Suprapubic skin (tissue), 4 donors: ENCODE measurements at places on chromosomes 2 and 18.

GRCh38 chr2:184681642-184682321, 83.5 kb downstream of the ZNF804A start:
- H3K36me3 ChIP-seq = no peaks in the 10 kb centered on the region
- no peak overlapping the region for H3K27ac ChIP-seq
- H3K4me1 ChIP-seq = no peaks in the 10 kb centered on the region
- no peak for DNase-seq

DNA sequence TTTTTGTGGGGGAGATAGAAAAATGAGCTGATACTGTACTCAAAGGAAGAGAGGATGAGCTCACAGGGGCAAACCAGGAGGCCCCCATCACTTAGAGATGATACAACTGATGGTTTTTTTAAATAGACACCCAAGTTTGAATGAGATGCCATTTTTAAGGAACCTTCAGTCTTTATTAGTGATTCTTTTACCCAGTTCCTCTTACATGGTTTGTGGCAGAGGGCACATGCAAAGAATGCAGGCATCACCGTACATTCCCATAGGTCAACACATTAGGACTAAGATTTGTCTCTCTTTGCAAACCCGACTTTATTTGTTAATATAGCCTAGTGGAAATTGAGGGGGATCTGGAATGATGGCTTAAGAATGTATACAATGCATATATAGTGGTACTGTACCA, 250.9 kb downstream of the ASXL3 start:
- no peaks in the 10 kb centered on the region for H3K4me1 ChIP-seq
- no peaks in the 10 kb centered on the region for H3K27me3 ChIP-seq
- DNase-seq = no peak
- H3K4me3 ChIP-seq = no peak overlapping the region
- no peaks in the 10 kb centered on the region for H3K36me3 ChIP-seq
- H3K27ac ChIP-seq = no peak overlapping the region

DNA sequence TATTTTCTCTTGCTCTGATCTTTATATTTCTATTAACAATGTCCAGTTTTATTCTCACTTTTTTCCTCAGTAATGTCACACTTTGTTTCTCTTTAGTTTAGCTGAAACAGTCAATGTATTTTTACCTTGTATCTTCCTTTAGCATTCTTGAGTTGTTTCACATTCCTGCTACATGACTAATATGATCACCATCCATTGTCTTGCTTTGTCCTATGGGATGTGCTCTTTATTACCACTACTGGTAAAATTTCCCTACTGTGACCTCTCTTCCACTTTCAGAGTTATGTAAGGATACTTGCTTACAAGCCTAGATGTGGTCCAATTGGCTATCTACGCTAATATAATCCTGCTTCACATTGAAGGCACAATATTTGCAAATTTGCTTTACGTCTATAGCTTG, 457.9 kb downstream of the PIK3C3 start:
- no peaks in the 10 kb centered on the region for H3K36me3 ChIP-seq
- no peak overlapping the region for H3K4me3 ChIP-seq
- no peak overlapping the region for H3K27ac ChIP-seq
- no peaks in the 10 kb centered on the region for H3K27me3 ChIP-seq
- peaks cover 7% of the 10 kb centered on the region for H3K4me1 ChIP-seq

GRCh38 chr2:147449323-147449991, 395.4 kb upstream of the ACVR2A start:
- no peaks in the 10 kb centered on the region for H3K27me3 ChIP-seq
- no peak overlapping the region for H3K27ac ChIP-seq
- no peak overlapping the region for H3K4me3 ChIP-seq
- DNase-seq = no peak
- H3K4me1 ChIP-seq = peaks cover 21% of the 10 kb centered on the region
- H3K36me3 ChIP-seq = no peaks in the 10 kb centered on the region

DNA sequence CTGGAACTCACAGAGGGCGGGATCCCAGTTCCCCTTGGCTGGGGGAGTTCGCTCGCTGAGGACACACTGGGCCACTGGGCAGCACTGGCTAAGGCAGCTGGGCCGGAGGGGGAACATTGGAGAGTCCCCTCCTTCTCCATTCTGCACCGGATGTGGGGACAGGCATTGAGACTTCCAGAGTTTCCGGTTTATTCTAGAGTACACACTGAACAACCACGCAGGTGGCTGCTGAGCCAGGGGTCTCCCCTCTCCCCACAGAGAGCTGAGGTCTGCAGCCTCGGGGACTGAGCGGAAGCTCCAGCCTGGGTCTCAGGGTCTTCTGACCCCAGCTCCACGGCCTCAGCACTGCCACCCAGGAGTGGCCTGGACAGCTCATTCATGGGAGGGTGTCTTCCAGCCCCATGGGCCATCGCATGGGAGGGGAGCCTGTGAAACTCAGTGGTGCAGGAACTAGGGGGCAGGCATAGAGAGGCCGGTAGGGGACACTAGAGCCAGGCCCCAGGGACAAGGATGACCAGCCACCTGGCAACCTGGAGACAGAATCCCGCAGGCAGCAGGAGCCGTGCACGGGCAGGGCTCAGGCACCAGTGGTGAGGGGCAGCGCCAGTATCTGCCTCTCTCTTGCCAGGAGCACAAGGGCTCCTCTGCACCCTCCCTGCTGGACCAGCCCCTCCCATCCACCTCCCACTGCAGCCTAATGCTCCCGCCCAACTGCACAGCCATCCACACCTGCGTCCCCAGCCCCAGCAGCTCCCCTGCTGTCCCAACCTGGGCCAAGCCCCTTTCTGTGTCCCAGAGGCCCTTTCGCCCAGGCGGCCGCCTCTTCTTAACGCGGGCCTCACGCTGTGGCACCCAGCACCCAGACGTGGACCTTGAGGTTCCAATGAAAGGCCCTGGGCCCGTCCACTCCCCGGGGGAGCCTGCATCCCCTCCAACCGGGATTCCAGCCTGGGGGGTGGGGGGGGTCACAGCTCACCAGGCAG, 45.1 kb upstream of the GPC1 start:
- peak; percentile 42 for DNase-seq
- H3K27ac ChIP-seq = no peak overlapping the region
- peaks cover 7% of the 10 kb centered on the region for H3K4me1 ChIP-seq
- H3K36me3 ChIP-seq = no peaks in the 10 kb centered on the region
- no peaks in the 10 kb centered on the region for H3K27me3 ChIP-seq

DNA sequence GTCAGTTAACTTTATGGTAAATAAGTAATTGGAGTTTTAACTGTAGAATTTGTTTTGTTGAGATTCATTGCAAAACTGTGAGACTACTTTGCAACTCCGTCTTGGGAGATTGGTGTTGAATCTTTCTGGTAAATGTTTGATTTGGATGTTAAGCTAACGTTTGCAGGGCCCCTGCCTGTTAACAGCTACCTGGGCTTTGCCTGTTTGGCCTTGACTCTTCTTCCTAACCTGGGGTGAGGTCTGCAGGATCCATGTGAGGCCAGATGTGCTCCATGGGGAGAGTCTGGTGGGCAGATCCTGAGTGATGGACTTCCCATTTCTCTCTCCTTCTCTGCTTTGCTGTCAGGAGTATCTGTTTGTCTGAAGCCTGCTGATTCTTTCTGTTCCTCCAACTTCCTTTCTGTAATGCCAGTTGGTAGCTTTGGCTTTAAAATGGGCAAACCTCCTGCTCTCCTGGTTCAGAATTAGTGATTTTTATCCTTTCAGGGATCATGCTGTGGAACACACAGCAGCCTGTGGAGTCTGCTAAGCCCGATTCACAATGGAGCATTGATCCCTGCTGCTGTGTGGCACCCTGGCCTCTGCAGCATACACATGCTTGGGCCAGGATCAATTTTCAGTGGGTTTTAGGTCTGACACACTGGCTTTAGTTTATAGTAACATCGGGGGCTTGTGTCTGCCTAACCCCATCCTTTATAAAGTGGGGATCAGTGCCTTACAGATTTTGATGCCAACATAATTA, 36.3 kb downstream of the PTPRM start:
- H3K36me3 ChIP-seq = no peaks in the 10 kb centered on the region
- no peaks in the 10 kb centered on the region for H3K4me1 ChIP-seq
- H3K27ac ChIP-seq = no peak overlapping the region
- DNase-seq = no peak
- H3K4me3 ChIP-seq = no peak overlapping the region

DNA sequence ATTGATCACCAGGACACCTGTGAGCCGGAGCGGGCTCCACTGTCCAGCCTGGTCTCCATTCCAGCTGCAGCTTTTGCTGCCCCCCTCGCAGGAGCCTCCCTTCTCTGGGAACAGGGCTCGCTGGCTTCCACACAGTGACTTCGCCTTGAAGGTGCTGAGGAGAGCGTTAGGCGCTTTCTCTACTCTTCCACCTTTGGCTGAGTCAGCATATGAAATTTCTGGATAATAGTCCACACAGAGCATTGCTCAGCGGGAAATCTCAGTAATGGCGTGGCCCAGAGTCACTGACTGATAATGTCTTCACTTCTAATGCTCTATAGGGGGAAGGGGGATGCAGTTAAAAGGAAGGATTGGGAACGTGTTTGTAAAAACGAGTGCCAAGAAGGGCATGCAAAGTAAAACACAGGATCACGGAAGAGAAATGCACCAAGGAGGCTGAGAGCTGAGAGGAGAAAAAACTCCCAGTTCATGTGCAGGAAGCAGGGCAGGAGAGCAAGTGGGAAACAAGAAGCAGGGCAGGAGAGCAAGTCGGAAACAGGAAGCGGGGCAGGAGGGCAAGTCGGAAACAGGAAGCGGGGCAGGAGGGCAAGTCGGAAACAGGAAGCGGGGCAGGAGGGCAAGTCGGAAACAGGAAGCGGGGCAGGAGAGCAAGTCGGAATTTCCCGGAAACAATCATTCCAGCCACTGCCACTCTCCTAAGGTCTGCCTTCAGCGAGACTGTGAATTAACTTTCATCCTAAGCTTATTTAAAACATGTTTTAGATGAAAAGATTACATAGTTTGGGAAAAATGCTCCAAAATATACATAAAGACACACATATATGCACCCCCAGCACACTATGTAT, 77.7 kb downstream of the MYT1L start:
- no peak overlapping the region for H3K4me3 ChIP-seq
- no peaks in the 10 kb centered on the region for H3K4me1 ChIP-seq
- H3K36me3 ChIP-seq = no peaks in the 10 kb centered on the region
- H3K27me3 ChIP-seq = no peaks in the 10 kb centered on the region

- no peaks in the 10 kb centered on the region for H3K36me3 ChIP-seq
- no peak overlapping the region for H3K27ac ChIP-seq
- DNase-seq = no peak
- H3K4me1 ChIP-seq = peaks cover 15% of the 10 kb centered on the region
- H3K4me3 ChIP-seq = no peak overlapping the region
Observed at GRCh38 chr2:73908689-73909652, 16.2 kb downstream of the ACTG2 start.

DNA sequence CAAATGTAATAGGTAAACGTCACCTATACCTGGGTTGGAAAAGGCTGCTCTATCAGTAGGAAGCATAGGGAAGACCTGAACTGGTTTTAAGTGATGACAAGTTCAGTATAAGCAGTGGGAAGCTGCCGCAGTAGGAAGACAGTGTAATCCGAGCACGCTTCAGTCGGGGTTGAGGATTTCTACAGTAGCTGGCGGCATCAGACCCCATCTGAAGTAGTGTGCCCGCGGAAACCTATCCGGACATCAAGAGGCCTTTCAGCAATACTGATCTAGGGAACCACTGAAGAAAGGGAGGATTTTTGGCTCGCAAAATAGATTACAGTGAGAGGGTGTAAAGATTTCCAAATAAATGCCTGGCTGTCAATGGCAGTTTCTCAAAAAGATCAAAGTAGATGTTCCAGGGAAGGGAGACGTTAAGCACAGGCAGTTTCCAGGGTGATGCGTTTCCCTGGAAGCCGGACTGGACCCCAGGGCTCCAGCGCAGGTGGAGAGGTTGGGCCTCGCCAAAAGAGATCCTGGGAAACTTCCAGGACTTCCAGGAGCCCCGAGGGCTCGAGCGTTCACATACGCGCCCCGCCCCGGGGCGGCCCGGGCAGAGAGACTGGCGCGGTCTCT, 5.3 kb downstream of the LOXL3 start:
- peaks cover 5% of the 10 kb centered on the region for H3K27me3 ChIP-seq
- H3K27ac ChIP-seq = peak overlapping the region; percentile 69
- H3K4me3 ChIP-seq = peak overlapping the region; percentile 67
- peaks cover 18% of the 10 kb centered on the region for H3K4me1 ChIP-seq

DNA sequence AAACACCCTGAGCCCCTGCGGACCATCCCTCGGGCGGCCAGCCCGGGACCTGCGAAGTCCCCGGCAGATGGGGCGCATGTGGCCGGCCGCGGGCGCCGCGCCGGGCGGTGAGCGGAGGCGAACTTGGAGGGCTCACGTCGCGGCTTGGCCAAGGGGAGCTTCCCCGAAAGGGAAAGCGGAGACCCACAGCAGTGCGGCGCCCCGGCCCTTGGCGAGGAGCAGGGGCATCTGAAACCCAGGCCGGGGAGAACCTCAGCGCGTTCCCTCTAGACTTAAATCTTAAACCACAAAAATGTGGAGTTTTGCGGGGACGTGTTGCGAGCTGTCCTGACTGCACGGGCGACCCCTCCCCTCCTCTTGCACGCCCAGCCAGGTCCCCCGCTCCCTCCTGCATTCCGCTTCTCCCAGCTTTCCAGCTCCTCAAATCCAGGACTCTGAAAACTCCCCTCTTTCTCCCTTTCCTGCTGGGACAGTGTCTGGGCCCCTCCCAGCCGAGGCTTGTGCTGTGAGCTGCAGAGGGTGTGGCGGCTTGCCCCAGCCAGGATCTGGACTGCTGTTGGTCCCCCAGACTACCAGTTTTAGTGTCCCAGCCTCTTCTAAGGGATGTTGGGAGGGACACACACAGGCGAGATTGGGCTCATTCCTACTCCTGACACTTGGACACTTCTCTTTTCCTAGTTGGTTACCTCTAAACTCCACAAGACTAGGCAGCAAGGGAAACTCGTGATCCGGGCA, 1.3 kb downstream of the FMNL2 start:
- H3K4me3 ChIP-seq = peak overlapping the region; percentile 97
- no peaks in the 10 kb centered on the region for H3K36me3 ChIP-seq

DNA sequence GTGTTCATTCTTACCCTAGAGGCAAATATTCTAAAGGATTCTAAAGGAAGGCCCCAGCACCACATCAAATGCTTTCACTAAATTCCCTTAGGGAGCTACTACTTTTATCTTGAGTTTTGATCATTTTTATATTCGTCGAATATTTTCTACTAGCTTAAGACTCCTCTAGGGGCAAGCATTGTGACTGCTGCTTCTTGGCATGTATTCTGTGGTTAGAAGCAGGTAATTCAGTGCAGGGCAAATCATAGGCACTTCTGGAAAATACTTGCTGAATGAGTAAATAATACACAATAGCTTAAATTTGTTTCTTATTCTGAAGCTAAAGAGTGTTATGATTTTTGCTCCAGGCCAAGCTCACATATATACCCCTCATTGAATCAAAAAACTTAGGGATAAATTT, 136.4 kb downstream of the LRP2 start:
- no peaks in the 10 kb centered on the region for H3K4me1 ChIP-seq
- DNase-seq = no peak
- H3K27me3 ChIP-seq = no peaks in the 10 kb centered on the region
- no peak overlapping the region for H3K27ac ChIP-seq
- no peaks in the 10 kb centered on the region for H3K36me3 ChIP-seq

GRCh38 chr2:159769147-159769546, 28.9 kb downstream of the CD302 start:
- H3K27me3 ChIP-seq = no peaks in the 10 kb centered on the region
- H3K36me3 ChIP-seq = peaks cover 19% of the 10 kb centered on the region
- H3K4me1 ChIP-seq = no peaks in the 10 kb centered on the region
- H3K4me3 ChIP-seq = no peak overlapping the region
- H3K27ac ChIP-seq = no peak overlapping the region
- no peak for DNase-seq
